DMS53 (cell line): ENCODE measurements at places on chromosomes 12 and 14.

DNA sequence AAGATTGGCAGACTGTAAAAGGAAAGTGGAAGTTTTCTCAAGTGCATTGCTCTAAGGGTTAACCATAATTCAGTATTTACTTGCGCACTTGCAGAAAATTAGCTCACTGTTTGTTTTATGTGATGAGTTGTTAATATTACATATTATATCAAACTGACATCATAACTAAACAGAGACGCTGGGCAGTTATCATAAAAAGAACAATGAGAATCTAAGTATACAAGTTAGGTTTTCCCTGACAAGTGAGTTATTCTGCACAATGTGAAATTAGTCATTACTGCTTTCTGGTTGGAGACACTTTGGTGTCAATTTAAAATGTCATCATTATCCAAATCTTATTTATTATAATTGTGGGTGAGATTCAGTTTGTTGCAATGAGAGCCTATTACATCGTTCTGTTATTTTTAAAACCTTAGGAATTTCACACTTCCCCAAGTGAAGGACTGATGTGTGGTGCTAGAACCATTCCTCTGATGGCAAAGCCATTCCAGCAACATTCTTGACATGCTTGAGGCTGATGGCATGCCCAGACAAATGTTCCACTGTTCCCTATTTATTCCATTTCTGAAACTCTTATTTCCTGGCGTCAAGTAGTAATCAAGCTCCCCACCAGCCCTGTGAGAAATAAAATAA is 90.1 kb upstream of the FLRT2 start:
- DNase-seq = no peak

DNA sequence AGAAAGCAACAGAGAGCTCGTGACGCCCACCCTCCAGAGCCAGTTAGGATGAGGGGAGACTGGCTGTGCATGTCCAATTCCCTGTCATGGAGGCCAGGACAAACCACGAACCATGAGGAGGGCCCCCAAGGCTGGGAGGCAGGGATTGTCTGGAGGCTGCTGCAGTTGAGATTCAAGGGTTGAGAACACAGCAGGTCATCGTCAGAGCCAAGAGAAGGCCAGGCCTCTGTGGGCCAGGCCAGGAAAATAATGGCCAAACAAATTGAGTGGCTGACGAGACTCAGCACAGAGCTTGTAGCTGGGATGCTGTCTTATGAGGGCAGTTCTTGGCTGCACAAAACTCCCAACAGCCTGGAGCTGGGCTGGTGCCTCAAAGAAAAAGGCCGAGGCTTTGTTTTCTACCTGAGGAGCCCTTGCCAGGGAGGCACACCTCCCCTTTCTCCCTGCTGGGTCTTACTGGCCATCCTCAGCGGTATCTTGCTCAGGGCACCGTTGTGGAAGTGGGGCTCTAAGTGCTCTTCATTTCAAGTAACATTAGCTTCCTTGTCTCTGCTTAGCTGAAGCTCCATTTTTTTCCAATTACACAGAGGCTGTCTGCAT is 665.9 kb downstream of the BCL11B start:
- no peak for DNase-seq

GRCh38 chr12:102061096-102061559 is 663 bp downstream of the WASHC3 start:
- DNase-seq = peak; percentile 68

- DNase-seq = peak; percentile 34
Observed at GRCh38 chr12:122467983-122468382, 32.7 kb downstream of the ZCCHC8 start.

DNA sequence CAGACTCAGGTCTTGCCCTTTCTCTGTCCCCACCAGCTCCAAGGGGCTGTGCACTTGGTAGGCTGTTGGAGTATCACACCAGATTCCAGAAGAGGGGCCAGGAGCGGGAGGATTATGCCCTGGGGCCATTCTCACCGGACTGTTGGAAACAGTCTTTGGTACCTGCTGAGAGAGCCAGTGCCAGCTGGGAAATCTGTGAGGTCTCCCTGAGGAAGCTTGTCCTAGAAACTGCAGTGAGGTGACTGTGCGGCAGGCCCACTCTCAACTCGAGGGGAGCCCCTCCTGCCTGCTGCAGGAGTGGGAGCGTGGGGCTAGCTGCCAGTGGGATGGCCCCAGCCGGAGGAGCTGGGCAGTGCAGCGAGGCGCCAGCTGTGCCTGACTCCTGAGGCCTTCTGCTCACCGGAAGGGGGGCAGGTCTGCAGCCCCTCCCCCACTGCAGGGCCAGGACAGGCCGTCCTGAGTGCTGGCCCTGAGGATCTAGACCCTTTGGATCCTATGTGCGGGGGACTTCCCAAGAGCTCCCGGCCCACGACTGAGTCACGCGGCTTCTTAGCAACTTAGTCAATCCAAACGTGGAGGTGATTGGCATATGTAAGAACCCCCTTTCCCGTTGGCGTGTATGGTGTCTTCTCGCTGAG is 295.2 kb downstream of the CACNA1C start:
- DNase-seq = no peak

DNA sequence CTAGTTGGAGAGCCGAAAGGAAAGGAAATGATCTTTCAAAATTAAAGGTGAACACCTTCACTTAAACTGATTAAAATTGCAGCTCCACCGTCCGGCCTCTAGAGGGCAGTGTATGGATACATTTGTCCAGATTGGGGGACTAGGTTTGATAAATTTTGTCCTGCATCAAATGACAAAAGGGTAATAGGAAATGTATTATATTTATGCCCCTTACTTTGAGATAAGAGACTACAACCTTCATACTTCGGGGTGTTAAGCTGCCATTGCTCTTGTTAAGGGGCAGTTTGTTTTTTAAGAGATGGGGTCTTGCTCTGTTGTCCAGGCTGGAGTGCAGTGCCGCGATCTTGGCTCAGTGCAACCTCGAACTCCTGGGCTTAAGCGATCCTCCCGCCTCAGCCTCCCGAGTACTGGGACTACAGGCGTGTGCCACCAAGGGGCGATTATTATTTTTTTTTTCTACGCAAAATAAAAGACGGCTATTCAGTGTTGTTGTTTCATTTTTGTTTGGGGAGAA is 818 bp upstream of the SUOX start:
- peak; percentile 84 for DNase-seq
